GM23248 (cell line): ENCODE measurements at places on chromosomes 7 and 10. TPM values are rescaled to one million over a fixed set of nuclear protein-coding genes. Genes with fewer than 3 reads are reported as not detected.

- DNase-seq, result no peak
These were observed 92.5 kb downstream of the MTPN start for GRCh38 chr7:135884495-135885232.

DNA sequence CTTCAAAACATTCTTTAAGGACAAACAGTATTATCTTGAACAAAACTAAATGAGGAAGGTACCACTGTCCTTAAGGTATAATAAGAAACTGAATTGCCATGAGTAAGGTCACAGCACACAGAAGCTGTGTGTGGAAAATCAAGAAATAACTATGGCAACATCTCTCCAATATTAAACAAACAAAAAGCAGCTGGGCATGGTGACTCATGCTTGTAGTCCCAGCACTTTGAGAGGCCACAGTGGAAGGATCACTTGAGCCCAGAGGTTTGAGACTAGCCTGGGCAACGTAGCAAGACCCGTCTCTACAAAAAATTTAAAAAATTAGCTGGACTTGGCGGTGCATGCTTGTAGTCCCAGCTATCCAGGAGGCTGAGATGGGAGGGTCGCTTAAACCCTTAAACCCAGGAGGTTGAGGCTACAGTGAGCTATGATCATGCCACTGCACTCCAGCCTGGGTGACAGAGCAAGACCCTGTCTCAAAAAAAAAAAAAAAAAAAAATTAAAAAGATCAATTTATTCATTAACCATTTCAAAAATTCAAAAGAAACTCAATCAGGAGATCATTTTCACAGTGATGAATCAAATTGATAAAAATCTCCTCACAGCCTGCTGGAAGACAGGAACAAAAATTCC lies 195.4 kb downstream of the SKIDA1 start:
- DNase-seq, result peak; percentile 89

DGKI gene
- 21.1 and 25.9 TPM in 2 replicates for total RNA-seq

GRCh38 chr10:118882741-118883140 lies 128.0 kb upstream of the CACUL1 start:
- DNase-seq, result no peak
